Gastroesophageal sphincter (tissue), 4 donors: ENCODE measurements at places on chromosomes 2 and 18.

DNA sequence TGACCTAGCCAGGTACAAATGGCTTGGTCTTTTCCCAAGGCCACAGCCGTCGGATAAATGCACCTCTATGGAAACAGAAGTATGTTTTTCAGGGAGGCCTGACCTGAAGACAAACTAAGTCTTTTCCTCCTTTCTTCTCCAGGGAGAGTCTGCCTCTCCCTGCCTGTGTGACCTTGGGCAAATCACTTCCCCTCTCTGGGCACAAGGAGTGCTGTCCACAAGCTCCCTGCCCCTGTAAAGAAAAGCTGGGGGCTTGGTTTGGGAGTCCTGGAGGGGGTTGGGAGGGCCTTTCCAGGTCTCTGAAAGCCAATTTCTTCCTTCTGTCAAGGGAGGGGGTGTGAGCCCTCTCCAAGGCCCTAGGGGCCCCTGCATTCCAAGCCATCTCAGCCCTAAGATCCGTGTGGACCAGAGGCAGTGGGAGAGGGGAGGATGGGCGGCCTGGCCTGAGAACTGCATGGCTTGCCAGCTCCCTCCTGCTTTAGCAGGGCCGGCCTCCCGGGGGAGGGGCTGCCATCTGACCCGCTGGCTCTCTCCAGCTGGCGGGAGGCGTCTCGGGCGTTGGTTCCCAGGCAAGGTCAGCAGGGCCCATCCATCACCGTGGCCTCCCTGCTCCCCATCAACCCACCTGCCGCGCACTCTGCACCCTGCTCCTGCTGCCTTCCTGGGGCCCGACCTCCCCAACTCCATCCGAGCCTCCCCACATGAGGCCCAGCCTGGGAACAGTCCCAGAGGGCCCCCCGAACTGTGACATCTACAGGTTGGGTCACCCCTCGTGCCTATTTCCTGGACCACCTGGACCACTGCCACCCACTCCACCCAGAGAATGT is 61.4 kb downstream of the SMAD7 start:
- peak; percentile 63 for ATAC-seq

DNA sequence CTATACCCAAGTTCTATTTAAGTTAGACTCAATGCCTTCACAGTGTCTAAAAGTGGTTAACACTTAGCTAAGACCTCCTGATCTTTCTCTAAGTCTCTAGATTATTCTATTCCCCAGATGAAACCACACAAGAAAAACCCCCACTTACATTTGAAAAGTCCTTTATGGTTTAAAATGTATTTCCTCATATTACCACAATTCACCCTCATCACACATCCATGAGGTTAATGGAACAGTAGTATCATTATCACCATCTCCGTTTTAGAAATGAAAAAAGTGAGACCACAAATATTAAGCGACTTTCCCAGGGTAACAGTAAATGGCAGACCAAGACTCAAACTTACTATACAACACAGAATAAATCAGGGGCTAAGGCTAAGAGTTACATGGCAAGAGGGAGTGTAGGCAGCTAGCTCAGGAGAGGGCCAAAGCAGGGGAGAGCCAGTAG is 28.6 kb downstream of the EPG5 start:
- ATAC-seq, result no peak

- ATAC-seq, result no peak
Measured at GRCh38 chr2:236689981-236690380, 120.4 kb downstream of the ACKR3 start.

DNA sequence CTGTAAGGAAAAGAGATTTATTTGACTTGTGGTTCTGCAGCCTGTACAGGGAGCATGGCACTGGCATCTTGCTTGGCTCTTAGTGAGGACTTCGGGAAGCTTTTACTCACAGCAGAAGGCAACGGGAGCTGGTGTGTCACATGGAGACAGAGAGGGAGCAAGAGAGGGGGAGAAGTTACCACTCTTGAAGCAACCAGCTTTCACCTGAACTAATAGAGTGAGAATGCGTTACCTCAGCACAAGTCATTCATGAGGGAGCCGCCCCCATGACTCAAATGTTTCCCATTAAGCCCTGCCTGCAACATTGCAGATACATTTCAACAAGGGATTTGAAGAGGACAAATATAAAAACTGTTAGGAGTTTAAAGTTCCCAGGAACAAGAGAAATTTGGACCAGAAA is 190.0 kb downstream of the CYRIA start:
- no peak for ATAC-seq

GRCh38 chr2:191554240-191554639 is 123.7 kb upstream of the NABP1 start:
- ATAC-seq, result no peak

GRCh38 chr2:18483896-18484295 is 76.6 kb downstream of the RDH14 start:
- peak; percentile 70 for ATAC-seq

DNA sequence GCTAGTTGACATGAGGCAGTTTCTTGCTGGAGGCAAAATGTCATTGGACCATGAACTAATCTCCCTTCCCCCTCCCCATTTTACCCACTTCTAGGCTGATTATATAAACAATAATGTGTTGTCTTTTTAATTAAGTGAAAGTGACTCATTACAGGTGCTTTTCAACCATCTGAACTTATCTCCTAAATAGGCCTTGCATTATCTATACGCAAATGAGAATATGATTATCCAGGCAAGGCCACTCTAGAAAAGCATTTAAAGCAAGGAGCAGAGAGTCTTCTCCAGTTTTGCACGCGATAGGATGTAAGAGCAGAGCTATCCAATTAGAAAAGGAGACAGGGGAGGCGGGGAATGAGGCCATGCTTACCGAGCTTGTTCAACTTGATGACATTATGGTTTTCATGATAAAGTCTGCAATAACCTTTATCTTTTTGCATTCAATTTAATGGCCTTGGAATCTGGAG is 286.1 kb upstream of the SIX3 start:
- ATAC-seq, result no peak

- no peak for ATAC-seq
Measured at GRCh38 chr2:59798687-59799232, 754.7 kb downstream of the BCL11A start.

- no peak for ATAC-seq
Measured at GRCh38 chr2:212619954-212620353, 81.4 kb upstream of the ERBB4 start.

GRCh38 chr2:215401896-215402379 is 33.9 kb downstream of the FN1 start:
- peak; percentile 10 for ATAC-seq

- no peak for ATAC-seq
Measured at GRCh38 chr18:9353596-9353995, 19.0 kb downstream of the TWSG1 start.

DNA sequence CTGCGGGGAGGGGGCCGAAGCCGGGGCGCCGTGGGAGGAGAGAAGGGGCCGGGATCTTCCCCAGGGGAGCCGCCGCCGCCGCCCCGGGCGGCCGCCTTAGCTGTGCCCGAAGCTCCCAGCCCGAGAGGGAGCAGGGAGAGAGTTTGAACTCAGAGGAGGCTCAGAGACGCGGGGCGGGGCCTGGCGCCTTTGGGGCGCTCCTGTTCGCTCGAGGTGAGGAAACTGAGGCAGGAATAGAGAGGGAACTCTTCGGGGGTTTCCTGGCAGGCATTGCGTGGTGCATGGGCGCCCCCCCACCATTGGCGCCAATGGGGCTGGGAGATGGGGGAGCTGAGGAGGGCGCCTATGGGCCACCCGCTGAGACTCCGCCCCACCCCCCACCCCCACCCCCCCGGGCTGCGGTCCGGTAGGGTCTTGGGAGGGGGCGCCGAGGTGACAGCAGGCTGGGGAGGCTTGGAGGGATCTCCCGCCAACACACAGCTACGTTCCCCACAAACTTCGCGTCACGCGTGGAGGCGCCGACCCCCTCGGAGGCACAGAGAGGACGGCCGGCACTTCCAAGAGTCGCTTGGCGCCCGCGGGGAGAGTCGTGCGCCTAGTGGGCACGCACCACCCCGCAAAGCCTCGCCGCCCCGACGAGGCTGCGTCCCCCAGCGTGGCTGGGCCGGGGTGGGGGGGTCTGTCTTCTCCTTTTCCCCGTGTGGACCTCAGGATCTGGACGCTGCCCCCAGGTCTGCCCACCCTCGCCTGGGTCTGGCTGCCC is 680 bp downstream of the CTDSP1 start:
- no peak for ATAC-seq

- no peak for ATAC-seq
Measured at GRCh38 chr2:18436503-18437005, 123.9 kb downstream of the RDH14 start.

GRCh38 chr2:129369437-129369836 is 610.0 kb upstream of the RAB6C start:
- no peak for ATAC-seq

DNA sequence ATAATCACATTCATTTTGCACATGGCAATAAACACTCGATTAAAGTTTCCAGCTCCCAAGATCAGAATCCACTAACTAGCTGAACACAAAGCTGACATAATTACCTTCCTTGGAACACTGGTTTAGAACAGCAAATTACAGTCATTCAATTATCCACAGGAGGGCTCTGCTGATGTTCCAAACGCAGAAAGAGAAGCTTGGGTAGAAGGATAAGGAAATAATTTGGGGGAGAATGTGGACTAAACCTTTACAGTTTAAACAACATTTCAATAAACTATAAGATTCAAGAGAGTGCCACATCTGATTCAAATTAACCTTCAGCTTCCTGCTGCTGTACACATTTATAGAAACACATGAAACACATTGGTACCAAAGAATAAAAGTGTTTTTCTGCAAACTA is 67.8 kb upstream of the ARL4C start:
- no peak for ATAC-seq

GRCh38 chr2:157684940-157685466 is 56.3 kb upstream of the ACVR1C start:
- ATAC-seq, result no peak

DNA sequence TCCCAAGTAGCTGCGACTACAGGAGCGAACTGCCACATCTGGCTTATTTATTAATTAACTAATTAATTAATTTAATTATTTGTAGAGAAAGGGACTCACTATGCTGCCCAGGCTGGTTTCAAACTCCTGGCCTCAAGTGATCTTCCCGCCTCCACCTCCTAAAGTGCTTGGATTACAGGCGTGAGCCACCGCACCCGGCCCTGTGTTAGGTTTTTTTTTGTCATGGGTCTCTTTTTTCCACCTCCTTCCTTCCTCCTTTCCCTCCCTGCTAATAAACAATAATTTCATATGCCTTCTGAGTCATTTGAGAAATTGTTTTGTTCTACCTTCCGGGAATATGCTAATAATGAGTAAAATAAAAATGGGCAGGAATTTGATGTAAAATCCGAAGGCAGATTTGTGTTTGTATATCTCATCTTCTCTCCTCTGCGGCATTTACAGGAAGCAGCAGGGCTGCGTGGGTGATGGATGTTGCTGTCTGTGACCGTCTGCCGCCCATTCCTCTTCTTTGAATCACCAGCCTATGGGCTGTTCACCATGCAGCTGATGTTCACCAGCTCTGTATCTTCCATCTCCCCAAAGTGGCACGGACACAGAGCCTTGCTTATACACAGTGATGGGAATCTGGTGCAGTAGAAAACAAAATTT is 89.9 kb downstream of the ACSL3 start:
- ATAC-seq, result no peak

DNA sequence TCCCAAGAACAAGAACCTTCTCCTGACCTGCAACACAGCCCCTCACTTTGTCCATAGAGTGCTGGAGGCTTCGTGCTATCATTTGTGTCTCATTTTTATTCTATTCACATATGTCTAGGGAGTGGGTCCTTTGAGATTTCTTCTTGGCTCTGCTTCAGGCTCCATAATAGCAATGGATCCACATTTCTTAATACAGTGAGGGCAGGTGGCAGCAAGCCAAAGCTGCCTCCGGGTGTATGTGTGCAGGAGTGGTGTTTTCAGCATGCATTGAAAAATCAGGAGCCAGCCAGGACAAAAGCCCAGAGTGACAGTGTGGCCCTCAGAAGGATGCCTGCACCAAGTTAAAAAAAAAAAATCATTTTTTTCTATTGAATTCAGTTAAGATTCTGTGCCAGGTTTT is 115.1 kb upstream of the PELI1 start:
- no peak for ATAC-seq

GRCh38 chr2:206423147-206423546 is 20.2 kb upstream of the ADAM23 start:
- ATAC-seq, result no peak

DNA sequence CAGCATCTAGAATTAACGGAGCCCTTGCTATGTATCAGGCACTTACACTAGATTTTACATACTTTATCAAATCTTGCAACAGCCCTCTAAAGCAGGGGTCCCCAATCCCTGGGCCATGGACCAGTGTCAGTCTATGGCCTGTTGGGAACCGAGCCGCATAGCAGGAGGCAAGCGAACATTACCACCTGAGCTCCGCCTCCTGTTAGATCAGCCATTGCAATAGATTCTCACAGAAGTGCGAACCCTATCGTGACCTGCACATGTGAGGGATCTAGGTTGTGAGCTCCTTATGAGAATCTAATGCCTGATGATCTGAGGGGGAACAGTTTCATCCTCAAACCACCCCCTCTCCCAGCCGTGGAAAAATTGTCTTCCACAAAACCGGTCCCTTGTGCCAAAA is 13.4 kb downstream of the DNAJB2 start:
- ATAC-seq, result no peak

DNA sequence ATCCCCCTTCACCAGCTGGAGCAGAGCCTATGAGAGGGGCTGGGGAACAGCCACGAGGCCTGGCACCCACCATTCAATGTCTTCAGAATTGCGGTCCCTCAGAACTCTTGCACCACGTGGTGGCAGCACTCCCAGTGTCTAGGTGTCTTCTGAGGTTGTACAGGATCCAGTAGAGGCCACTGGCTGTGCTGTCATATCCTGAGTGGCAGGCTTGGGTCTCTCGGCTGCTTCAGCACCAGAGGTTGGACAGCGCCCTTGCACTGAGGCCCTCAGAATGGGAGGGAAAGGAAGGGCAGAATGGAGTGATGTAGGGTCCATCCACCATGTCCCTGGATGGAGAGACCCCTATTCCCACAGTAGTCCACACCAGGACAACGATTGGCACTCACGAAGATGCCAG is 112.0 kb upstream of the TEKT4 start:
- ATAC-seq, result no peak

DNA sequence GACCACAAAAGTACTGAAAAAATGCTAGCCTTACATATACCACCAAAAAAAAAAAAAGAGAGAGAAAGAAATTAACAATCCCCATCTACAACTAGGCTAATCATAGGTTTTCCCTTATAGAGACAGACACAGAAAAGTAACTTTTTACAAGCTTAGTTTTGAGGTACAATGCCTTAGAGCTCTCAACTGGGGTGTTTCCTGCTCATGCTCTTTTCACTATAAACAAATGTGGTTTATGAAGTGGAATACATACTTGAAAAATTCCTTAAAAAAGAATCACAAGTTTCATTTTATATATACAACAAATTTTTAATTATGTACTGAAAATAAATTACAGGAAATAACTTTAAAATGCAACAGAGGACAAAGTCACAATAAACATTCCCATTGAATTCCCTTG is 82.5 kb downstream of the ATL2 start:
- ATAC-seq, result no peak

DNA sequence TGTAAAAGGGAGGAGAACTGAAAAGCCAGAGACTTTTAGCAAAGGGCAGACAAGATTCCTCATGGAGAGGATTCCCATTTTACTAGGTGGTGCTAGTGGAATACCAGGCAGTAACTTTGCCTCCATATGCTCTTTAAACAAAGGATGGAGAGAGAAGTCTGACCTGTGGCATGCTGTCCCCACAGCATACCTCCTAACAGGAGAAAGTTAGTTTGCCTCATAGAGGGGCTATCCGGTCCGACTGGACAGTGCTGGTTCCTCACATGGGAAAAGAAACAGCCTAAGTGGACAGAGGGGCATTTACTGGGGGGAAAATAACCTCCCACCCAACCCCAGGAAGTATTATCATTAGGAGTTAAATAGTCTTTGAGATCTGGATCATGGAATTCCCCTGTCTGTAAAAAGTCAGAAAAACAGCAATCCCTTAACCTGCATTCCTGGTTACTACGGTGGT is 31.6 kb upstream of the GMCL1 start:
- no peak for ATAC-seq

- ATAC-seq, result no peak
Measured at GRCh38 chr2:109371481-109372170, 242.1 kb downstream of the SEPTIN10 start.
